H7 (cell line): ENCODE measurements at places on chromosomes 1 and 21. TPM values are rescaled to one million over a fixed set of nuclear protein-coding genes. Genes with fewer than 3 reads are reported as not detected.

GRCh38 chr1:45979778-45980176 lies 152.7 kb downstream of the PIK3R3 start:
- no peak for DNase-seq

- no peak for DNase-seq
These were observed 102.7 kb upstream of the CD55 start for GRCh38 chr1:207218512-207219362.

BSND gene
- 0.30 and 0.62 TPM in 2 replicates for total RNA-seq

DISC1 gene
- 5.6 and 6.3 TPM in 2 replicates for total RNA-seq
